Naive B cell (primary cell): ENCODE measurements at places on chromosomes 16 and 17. TPM values are rescaled to one million over a fixed set of nuclear protein-coding genes. Genes with fewer than 3 reads are reported as not detected.

DNA sequence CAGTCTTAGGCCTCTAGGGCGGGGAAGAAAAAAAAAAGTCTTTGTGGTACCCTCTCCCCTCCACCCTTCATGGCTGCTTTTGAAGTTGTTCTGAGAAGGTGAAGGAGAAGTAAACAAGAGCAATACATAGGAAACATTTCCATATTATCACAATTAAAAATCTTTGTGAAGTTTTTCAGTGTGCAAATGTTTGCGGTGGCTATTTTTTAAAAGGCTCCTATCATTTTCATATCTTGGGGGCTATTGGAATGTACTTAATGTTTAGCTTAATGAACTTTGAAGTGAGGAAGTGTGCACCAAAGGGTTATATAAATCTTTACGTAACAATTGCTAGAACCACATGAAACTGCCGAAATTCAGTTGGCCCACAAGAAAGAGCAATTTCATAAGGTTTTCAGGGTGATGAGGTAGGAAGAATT is 7.6 kb downstream of the NOL11 start:
- DNase-seq: no peak

DNA sequence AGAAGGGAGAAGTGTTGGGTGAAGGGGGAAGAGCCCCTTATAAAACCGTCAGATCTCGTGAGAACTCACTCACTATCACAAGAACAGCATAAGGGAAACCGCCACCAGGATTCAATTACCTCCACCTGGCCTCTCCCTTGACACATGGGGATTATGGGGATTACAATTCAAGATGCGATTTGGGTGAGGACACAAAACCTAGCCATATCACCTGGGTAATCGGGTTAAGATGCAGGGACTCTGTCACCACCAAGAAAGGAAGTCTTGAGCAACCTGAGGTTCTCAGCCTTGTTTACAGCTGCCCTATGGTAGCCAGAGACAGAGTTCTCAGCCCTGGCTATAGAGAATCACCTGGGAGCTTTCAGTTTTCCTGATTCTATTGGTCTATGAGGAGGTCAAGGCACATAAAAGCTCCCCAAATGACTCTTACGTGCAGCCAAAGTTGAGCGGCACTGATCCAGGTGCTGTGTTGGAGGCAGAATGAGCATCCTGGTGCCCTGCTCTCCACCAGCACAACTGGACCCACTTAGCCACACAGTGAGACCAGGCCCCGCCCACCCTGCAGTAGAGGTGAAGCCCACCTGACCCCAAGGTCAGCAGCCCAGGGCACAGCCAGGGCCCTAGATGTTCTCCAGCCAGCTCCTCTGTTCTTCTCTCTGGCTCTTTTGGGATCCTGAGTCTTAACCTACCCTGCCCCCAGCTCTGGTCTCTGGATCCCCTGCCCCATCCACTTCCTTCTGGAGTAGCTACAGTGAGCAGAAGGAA is 138.5 kb upstream of the CDH5 start:
- no peak for DNase-seq

GRCh38 chr17:29169806-29170591 is 10.2 kb downstream of the MYO18A start:
- no peak for DNase-seq

DNA sequence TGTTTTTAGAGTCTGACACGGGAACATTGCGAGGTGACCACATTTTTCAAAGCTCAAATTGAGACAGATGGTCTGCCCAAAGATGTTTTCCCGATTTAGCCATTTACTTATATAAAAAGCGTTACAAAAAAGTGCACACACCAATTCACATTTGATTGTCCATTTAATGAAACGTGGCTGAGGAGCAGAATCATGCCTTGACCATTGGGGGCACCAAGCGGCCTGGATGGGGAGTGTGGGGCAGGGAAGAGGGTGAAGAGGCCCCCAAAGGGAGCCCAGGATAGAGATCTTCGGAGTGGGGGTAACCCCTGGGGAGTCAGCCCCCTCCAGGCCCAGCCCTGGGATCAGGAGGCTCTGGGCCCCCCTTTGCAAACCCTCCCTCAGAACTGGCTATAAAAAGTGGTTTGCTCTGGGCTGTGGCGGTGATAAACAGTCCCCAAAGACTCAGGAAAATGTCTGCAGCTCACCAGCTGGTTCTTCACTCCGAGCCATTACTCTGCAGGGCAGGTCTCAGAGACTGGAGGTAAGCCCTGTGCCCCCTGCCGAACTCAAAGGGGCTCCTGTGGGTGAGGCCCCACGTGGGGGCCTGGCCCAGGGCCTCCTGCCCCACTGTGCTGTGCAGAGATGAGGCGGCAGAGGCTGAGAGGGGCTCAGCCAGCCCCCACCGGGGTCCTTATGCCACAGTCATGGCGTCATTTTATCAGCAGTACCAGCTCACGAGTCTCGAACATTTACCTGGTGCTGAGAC is 105.9 kb upstream of the SEC14L1 start:
- no peak for DNase-seq

DNA sequence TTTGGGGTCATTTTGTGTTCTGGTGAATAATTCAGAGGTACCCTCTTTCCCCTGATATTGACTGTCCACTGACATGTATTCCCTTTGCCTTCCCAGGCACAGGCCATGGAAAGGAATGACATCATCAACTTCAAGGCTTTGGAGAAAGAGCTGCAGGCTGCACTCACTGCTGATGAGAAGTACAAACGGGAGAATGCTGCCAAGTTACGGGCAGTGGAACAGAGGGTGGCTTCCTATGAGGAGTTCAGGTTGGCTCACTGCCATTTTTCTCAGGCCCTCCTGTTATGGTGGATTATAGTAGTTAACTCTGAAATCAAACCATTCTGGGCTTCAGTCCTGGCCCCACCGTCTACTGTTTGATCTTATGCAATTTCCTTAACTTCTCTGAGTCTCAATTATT is 1.6 kb upstream of the EFTUD2 start:
- DNase-seq: no peak

DNA sequence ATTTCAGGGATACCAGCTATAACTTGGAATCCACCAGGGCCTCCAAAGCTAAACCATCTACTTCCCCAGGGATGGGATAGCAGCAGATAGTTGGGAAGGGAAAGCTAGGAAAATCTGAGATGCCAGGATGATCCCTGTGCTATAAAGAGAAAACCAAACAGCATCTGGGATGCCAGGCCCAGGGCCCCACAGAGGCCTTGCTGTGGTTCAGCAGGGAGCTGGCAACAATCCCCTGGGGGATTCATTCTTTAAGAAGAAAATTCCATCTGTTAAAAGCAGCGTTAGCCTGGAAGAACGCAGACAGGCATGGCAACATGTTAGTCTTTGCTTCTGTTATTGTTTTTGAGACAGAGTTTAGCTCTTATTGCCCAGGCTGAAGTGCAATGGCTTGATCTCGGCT is 16.6 kb downstream of the MYO18A start:
- DNase-seq: no peak

- no peak for DNase-seq
Measured at GRCh38 chr17:77433385-77434135, 292.8 kb downstream of the SEC14L1 start.

GRCh38 chr16:12586701-12587100 is 217.0 kb downstream of the CPPED1 start:
- DNase-seq: no peak

DNA sequence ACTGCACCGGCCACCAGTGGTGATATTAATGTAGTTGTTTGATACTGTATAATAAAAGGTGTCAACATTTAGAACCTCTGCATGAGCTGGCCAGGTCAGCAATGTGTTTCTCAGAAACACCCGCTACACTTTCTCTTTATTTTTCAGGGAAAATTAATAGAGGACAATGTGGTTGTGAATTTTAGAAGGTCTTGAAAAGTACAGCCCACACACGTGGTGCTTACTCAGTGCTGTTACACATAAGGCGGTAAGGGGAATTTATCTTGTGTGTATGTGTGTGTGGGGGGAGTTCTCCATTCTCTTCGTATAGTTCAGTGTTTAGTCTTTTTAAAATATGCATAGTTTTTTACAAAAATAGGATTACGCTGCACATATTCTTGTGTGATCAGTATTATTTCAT is 4.4 kb upstream of the ZFP1 start:
- no peak for DNase-seq

GRCh38 chr17:75872434-75873351 is 5.7 kb downstream of the TRIM47 start:
- DNase-seq: no peak

DNA sequence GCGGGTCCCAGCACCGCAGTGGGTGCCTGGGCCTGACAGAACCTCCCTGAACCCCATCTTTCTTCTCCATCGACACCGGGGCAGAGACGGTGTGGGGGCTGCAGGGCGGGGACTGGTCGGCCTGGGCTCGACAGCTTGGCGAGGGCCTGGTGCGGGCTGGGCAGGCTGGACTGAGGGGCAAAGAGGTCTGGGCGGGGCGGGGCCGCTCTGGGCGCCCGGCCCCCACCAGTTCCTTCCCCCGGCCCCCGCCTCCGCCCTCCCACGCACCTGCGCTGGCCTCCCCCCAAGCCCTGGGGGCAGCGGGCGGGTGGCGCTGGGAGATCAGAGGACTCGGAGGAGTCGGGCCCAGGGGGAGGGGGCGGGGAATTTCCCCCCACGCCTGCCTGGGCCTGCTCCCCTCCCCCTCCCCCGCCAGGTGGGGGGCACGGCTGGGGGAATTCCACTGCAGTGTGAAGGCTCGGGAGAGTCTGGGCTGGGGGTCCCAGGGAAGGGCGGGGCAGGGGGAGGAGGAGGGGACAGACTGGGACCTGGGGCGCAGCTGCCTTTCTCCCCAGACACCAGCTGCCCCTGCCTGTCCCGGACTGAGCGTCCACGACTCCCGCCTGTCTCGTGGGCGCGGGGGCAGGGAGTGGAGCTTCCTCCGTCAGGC is 877 bp upstream of the KREMEN2 start:
- peak; percentile 56 for DNase-seq

DNA sequence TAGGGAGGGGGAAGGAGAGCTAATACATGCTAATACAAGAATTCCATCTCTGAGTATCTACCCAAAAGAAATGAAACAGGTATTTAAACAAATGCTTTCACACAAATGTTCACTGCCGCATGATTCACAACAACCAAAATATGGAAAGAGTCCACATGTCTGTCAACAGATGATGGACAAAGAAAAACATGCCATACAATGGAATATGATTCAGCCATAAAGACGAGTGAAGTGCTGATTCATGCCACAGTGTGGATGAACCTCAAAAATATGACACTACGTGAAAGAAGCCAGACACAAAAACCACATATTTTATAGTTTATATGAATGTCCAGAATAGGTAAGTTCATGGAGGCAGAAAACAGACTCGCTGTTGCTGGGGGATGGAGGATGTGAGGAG is 321.4 kb downstream of the FOXL1 start:
- no peak for DNase-seq

- no peak for DNase-seq
Measured at GRCh38 chr17:69709441-69709840, 294.9 kb downstream of the MAP2K6 start.

DNA sequence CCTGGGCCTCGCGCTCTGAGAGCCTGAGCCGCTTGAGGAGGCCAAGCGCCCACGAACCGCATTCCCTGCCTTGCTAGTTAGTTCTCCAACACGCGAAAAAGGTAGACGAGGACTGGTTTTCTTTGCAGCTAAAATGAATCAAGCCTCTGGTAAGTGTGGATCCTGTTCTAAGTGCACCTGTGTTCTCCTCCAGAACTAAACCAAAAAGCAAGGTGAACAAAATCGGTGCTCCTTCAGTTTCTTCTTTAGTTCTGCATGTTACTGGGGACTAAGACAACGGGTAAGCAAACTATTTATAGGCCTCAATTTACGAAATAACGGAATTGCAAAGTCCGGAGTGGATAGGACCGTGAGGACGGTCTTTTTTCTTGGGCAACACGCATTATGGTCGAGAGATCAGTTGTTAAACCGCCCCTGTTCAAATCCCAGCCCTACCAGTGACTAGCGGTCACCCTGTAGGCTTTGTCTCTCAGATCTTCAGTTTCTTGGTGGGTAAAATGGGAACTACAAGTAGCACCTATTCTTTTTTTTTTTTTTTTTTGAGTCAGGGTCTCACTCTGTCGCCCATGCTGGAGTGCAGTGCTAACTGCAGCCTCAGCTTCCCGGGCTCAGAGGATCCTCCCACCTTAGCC is 993 bp upstream of the ANKRD11 start:
- peak; percentile 48 for DNase-seq

- DNase-seq: no peak
Measured at GRCh38 chr17:32976605-32977004, 15.0 kb upstream of the SPACA3 start.

DNA sequence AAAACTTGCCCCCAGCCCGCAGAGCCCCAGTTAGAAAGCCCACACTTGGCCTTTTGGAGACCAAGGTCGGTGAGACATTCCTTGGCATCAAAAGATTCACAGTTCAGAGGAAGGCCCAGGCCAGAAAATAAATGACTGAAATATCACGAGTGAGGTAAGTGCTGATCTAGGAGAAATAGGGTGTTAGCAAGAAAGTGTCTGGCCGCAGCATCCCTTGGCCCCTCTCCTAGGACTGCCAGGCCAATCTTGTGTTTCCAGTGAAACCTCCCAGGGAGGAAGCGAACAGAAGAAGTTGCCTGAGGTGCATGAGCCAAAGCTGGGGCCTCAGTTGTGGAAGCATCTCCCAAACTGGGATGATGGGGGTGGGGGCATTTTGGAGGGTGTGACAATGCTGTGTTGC is 22.5 kb upstream of the NSMCE1 start:
- no peak for DNase-seq

- no peak for DNase-seq
Measured at GRCh38 chr16:65415460-65415859, 293.6 kb upstream of the CDH11 start.

DNA sequence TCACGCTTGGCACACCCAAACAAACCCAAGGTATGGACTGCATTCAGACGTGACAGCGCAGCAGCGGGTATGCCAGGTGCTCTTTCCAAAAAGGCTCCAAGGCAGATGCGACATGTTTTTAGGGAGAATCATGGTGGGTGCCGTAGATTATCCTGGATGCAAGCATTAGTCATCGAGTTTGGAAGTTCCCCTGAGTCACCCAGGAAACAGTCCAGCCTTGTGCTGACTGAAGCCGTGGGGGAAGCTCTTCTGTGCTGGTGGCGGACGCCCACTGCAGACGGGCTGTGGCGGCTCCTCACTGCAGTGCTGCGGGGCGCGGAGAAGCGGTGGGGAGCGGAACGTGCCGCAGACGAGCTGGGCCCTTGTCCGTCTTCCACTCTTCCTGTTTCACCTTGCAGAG is 13.9 kb downstream of the JPT2 start:
- DNase-seq: no peak

GRCh38 chr17:10243883-10244844 is 45.8 kb upstream of the GAS7 start:
- no peak for DNase-seq

GRCh38 chr17:39217734-39218369 is 7.9 kb downstream of the STAC2 start:
- no peak for DNase-seq

GRCh38 chr17:4898351-4898750 is 985 bp upstream of the C17orf107 start:
- no peak for DNase-seq

GRCh38 chr17:44390250-44390870 is 911 bp upstream of the ITGA2B start:
- no peak for DNase-seq

NUP93 gene
- polyA plus RNA-seq: 68.4 TPM

USP31 gene
- 0.21 TPM for polyA plus RNA-seq

CHD9 gene
- polyA plus RNA-seq: 117 TPM

IL21R gene
- polyA plus RNA-seq: 57.5 TPM

AATK gene
- polyA plus RNA-seq: not detected

NHLRC4 gene
- 3.3 TPM for polyA plus RNA-seq

PPY gene
- polyA plus RNA-seq: not detected

CTF1 gene
- not detected for polyA plus RNA-seq

SPNS3 gene
- polyA plus RNA-seq: 0.59 TPM

FLYWCH2 gene
- polyA plus RNA-seq: 19.7 TPM

HOXB1 gene
- not detected for polyA plus RNA-seq

ARRB2 gene
- polyA plus RNA-seq: 15.1 TPM

PFN1 gene
- polyA plus RNA-seq: 1,364 TPM
